ENCODE measurements at places on chromosomes 11 and 22. TPM values are rescaled to one million over a fixed set of nuclear protein-coding genes. Genes with fewer than 3 reads are reported as not detected.

The ST14 gene
- 85.2 TPM for total RNA-seq

- H3K27ac ChIP-seq: no peak overlapping the region
- H3K27me3 ChIP-seq: no peaks in the 10 kb centered on the region
- no peaks in the 10 kb centered on the region for H3K4me1 ChIP-seq
These were observed 111.0 kb upstream of the APOA1 start for GRCh38 chr11:116948391-116948790.

DNA sequence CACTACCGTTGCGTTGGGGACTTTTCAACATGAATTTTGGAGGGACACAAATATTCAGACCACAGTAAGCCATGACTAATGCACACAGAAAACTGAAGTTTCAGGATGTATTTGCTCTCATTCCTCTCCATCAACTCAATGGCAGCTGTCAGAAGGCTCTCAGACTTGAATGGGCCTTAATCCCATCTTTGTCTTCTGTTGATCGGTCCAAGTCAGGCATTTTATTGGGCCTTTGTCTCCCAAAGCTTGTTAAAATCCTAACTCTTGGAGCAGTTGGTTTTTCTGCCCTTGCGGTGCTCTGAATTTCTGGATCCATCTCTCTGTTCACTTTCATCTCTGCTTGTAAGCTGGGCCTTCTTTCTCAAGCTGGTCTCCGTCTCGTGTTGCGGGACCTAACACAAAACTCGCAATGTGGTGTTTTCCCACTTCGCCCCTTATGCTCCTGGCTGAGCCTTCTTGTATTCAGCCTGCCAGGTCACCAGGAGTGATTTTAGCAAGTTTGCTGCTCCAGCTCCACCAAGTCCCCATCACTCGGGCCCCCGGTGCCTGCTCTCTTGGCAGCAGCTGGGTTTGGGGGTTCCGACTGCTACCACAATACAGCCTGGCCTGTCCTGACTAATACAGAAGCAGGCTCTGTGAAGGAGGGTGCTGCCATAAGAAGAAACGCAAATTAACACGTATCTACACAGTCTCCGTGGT lies 27.0 kb downstream of the TSPAN32 start:
- H3K4me1 ChIP-seq: no peaks in the 10 kb centered on the region
- DNase-seq: no peak
- H3K27me3 ChIP-seq: no peaks in the 10 kb centered on the region
- no peaks in the 10 kb centered on the region for H3K36me3 ChIP-seq
- no peak overlapping the region for H3K27ac ChIP-seq
- no peak overlapping the region for H3K4me3 ChIP-seq

DNA sequence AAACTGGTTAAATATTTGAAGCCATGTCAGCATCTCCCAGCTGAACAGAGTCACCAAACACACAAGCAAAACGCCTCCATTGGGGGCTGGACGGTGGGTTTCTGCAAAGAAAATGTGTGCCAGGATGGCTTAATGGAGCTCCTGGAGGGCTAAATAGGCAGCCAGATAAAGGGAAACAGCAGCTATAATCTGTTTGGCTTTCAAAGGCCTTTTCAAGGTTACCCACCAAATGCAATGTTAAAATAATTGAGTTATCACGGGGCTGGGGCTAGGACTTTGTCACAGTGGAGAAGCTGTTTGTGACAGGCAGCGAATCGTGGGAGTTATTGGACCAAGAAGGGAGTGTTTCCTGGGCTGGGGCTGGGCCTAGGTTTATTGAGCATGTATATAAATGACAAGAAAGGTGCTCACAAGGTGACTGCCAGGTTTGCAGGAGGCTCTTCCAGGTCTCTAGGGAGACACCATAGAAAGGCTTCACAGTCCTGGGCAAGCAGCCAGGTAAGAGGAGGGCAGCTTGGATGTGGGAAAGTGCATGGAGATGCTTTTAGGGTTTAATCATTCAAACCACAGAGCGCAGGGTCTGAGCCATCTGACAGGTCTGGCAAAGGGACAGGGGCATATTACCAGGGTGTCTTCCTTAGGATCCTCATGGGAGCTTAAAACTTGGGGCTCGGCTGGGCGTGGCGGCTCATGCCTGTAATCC lies 28.3 kb downstream of the GRIK4 start:
- H3K4me3 ChIP-seq: no peak overlapping the region
- no peak for DNase-seq
- H3K27me3 ChIP-seq: no peaks in the 10 kb centered on the region
- no peaks in the 10 kb centered on the region for H3K36me3 ChIP-seq
- H3K4me1 ChIP-seq: peaks cover 10% of the 10 kb centered on the region

- H3K4me3 ChIP-seq: no peak overlapping the region
- DNase-seq: peak; percentile 38
- H3K27me3 ChIP-seq: no peaks in the 10 kb centered on the region
- peak overlapping the region; percentile 79 for H3K27ac ChIP-seq
- no peaks in the 10 kb centered on the region for H3K36me3 ChIP-seq
These were observed 20.9 kb downstream of the SOX6 start for GRCh38 chr11:16335236-16335962.

DNA sequence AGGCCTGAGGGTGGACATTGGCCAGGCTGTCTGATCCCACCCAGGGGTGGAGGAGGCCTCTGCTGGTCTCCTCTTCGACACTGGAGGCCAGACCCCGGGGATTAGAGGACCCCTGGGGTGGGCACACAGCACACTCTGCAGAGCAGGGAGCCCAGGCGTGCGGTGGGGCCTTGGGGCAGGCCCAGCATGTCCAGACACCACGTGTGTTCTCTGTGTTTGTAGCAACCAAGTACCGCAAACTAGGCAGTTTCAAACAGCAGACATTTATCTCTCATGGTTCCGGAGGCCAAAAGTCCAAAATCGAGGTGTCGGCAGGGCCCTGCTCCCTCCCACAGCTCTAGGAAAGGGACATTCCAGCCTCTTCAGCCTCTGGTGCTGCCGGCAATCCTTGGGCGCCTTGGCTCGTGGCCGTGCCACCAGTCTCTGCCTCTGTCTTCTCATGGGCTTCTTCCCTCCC lies 1.5 kb downstream of the PANX2 start:
- no peak for DNase-seq
- no peak overlapping the region for H3K27ac ChIP-seq
- H3K36me3 ChIP-seq: no peaks in the 10 kb centered on the region
- H3K27me3 ChIP-seq: peaks cover 11% of the 10 kb centered on the region

DNA sequence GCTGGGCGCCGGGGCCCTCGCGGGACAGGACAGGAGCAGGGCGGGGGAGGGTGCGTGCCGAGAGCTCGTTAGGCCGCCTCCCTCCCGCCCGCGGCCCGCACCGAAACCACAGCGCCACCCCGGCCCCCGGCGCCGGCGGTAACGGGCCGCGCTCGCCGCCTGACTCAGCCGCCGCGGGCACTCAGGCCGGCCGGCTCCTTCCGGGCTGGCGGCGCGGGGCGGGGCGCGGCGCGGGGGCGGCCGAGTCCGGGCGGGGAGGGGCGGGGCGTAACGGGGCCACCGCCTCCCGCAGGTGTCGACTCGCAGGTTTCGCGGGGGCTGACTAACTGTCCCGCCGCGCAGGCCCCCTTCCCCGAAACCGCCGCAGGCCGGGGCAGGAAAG lies at the start of gene AP5B1:
AP5B1 (minus strand) TSS at position 207 of the 382 bp plus-strand sequence. CDS start 385 bp downstream, outside the sequence.
- peak; percentile 91 for DNase-seq
- H3K4me1 ChIP-seq: peaks cover 24% of the 10 kb centered on the region

The MB gene
- total RNA-seq: not detected

The CNGA4 gene
- total RNA-seq: 0.17 TPM

The IL18 gene
- 10.3 TPM for total RNA-seq

The CLDN5 gene
- 4.9 TPM for total RNA-seq

DNA sequence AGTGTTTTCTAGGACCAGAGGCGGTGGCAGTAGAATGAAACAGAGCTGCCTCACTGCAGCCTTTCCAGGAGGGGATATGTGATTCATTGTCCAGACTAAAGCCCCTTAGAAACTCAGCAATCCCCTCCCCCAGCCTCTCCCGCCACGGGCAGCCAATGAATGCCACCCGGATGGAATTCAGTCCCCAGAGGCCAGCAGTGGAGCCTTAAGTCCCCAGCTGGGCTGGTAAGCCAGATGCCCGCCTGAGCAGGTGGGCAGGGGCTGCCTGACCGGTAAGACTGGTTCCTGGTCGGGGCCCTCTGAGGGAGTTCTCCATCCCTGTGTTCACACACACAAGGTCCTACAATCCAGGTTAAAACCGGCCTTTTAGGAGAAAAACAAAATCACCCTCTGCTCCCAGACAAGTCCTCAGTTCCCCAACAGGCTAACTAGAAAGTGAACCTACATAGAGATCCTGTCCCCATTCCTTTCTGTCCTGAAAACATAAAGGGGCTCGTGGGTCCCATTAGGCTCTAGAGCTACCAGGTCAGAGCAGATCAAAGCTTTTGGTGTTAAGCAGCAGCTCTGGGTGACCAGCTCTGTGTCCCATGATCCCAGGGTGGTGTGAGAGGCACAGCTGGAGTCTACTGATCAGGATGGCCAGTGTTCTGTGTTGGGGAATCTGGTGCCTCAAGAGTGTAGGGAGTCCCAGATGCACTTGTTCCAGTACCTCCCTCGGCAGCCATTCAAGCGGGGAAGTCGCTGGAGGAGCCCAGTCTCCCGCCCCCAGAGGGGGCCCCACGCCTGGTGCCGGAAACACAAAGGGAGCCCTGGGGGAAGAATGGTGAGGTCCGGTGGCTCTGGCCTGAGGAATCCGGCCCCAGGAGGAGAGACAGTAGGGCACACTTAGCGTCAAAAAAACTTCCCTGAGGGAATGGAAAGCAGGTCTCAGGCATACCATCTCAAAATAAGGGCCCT lies 2.6 kb downstream of the PATZ1 start:
- H3K4me1 ChIP-seq: peaks cover 71% of the 10 kb centered on the region
- H3K4me3 ChIP-seq: peak overlapping the region; percentile 14
- H3K27ac ChIP-seq: peak overlapping the region; percentile 84

The NLRP10 gene
- total RNA-seq: 1.1 TPM

The OR51I1 gene
- not detected for total RNA-seq

DNA sequence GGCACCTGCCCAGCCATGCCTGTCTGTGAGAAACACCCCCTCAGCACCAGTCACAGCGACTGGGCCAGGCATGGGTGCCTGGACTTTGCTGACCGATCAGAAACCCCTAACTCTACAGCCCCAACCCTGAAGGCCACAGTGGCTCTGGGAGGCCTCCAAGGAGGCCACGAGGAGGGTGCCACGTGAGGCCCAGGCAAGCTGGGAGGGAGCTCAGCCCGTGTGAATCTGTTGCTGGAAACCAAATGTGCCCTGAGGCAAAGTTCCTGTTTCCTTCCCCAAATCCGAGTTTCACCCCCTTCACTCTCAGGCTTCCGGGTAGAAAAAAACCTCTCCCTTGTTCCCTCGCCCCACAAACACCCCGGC lies 1.3 kb downstream of the UNC93B1 start:
- H3K4me1 ChIP-seq: no peaks in the 10 kb centered on the region
- no peaks in the 10 kb centered on the region for H3K36me3 ChIP-seq
- no peak overlapping the region for H3K27ac ChIP-seq
- no peak for DNase-seq
- no peak overlapping the region for H3K4me3 ChIP-seq

DNA sequence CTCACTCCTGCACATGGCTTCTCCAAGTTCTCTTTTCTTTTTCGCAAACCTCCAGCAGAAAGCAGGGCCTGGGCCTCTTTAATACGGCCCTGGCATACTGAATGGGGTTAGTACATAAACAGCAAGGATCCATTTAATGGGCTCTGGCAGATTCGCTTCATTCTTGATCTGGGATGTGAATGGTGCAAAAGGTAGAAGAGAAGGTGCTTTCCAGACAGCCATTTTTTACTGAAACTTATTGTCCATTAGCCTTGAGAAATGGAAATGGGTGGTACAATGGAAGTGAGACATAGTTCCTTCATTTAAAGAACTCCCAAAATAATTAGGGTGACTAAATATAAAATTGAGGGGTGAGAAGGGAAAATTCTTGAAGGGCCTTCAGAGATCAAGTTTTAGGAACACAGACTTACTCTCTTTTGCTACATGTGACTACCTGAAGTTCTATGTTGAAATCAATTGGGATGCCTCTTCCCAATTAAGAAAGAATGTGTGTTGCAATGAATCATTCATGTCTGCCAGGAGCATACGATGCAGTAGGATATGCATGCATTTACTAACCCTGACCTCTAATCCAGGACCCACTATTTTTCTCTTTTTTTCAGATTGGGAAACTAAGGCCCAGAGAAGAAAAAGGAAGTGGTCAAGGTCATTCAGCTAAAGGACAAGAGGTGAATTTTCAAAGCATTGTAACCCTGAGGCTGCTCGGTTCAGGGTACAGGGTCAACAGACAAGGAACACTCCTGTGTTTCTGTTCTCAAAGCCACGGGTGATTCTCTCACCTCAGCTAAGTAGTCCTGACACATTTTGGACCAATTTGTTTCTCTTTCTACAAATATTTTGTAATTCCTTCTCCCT lies 144.1 kb downstream of the BBOX1 start:
- H3K4me1 ChIP-seq: peaks cover 24% of the 10 kb centered on the region
- no peaks in the 10 kb centered on the region for H3K27me3 ChIP-seq

- H3K4me1 ChIP-seq: no peaks in the 10 kb centered on the region
- no peak for DNase-seq
- no peaks in the 10 kb centered on the region for H3K27me3 ChIP-seq
- peaks cover 3% of the 10 kb centered on the region for H3K36me3 ChIP-seq
- no peak overlapping the region for H3K27ac ChIP-seq
These were observed 71.5 kb upstream of the SORL1-AS1 start for GRCh38 chr11:121524233-121524631.

- peak overlapping the region; percentile 94 for H3K27ac ChIP-seq
- H3K4me3 ChIP-seq: no peak overlapping the region
- peaks cover 39% of the 10 kb centered on the region for H3K4me1 ChIP-seq
- no peak for DNase-seq
- H3K27me3 ChIP-seq: no peaks in the 10 kb centered on the region
These were observed 13.0 kb upstream of the UPK3A start for GRCh38 chr22:45271667-45272201.

DNA sequence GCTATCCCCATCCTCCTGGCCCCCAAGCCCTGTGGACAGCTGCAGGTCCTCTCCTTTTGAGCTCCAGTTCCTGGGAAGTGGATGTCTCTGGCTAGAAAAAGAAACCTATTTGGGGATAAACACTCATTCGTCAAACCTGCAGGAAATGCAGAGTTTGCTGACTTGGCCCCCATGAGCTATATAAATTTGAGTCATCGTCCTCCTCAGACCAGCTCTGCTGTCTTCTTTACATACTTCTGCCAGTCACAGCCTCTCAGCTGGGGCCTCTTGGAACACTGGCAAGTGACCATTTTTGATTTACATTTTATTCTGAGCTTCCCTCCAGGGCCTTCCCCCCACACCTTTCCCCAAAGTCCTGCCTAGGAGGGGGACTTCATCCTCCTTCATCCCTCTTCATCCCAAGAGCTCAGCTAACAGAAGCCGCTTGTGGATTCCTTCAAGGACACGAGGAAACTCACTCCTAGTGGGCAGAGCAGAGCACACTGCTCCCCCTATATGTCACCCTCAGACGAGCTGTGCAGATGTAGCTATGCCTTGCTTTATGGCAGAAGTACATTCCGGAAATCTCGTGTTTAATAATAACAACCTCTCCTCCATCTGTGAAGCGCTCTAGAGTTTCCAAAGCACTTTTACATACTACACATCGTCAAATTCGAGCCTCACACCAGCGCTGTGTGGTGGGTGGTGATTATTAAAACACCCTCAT lies 131.8 kb downstream of the FEZ1 start:
- no peak for DNase-seq
- no peak overlapping the region for H3K27ac ChIP-seq
- no peaks in the 10 kb centered on the region for H3K27me3 ChIP-seq
- no peaks in the 10 kb centered on the region for H3K4me1 ChIP-seq
- no peak overlapping the region for H3K4me3 ChIP-seq

The ANO9 gene
- 21.2 TPM for total RNA-seq
